ENCODE measurements at places on chromosomes 1 and 21.

DNA sequence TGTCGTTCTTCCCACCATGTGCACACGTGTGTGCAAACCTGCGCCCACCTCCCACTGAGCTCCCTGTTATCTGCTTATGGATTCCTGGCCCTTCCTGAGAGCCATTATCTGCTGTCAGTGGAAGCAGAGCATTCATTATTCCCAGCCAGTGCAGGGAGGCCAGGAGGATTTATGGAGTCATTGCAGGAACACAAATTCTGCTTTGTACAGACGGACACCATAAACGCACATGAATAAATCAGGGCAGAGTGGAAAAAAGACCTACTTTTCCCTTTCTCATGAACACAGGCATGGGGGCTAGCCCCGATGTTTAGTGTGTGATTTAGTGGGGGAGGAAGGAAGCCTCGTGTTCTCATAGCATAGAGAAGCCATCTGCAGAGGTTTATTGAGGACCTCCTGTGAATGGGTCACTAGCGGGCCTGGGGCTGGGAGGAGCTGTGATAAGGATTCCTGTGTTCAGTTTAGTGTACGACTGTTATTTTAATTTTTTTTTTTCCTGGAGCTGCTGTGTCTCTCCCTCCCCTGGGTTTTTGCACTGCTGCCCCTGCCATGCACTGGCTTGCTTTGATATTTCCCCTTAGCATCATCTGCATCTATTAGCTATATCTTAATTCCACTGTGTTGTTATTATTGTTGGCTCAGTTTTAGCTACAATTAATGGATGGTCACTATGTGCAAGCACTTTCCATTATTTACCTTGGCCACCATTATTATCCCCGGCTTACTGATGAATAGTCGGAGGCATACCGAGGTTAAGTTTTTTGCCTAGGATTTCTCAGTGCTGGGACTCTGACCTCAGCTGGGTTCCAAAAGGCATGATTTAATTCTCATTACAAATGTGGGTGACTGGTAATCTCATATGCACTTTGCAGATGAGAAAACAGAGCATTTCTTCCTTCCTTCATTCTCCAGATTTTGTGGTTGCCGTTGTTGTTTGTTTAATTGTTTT, 33.0 kb downstream of the HUNK start:
- DNase-seq, result no peak

DNA sequence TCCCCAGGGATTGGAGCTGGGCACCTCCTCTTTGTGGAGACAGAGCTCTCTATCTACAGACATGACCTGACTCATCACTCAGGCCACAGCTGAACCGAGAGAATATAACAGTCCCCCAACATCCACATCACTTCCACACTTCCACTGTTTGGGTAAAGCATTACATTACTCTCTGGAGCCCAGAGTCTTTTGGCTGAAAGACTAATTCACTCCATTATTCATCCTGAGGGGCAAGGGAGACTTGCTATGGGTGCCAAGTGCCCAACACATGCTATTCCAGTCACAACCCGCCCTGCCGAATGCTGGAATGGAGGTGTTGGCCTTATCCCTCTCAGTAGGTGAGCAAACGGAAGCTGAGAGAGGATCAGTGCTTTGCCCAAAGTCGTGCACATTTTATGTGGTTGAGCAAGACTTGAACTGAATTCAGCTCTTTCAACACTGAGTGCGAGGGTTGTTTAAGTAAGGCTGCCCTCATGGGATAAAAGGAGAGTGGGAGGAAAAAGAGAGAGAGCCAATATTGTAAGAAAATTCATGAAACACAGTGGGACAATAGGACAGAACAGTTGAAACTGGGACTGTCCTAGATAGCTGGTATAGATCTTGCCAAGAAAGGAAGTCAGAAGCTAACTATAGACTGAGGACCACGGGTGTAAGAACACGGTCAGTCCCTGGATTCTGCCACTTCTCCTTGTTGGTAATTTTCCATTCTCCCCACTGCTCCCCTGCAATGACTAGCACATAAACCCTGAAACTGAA, 13.5 kb upstream of the CHI3L1 start:
- DNase-seq, result no peak

GRCh38 chr1:72932025-72932424, 649.7 kb upstream of the NEGR1 start:
- no peak for DNase-seq

DNA sequence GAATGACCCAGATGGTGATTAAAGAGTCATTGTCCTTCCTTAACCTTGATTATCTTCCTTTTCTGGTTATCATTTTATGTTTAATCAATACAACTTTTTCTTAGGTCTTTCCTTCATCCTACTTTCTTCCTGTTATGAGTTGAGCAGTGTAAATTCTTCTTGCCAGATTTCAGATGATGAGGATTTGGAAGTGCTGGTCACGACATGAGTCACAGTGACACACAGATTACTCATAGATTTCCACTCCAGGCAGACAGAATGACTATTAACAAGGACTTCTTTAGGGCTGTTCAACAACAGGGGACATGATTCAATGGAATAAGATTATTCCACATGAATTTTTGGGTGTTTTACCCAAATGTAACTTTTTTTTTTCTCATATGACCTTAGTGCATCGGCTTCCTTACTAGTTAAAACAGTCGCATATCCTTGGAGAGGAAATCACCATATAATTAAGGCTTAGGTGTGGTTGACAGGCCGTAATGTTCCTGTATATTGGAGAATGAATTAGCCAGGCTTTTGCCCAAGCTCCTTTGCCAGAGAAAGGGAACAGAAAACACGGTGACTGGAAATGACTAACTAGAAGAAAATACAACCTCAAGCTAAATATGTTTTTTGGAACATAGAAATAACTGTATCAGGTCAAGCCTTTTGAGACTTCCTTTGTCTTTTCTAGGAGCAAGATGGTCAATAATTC, 44.2 kb downstream of the PRRX1 start:
- no peak for DNase-seq

All from activated T-cell treated with anti-CD3 and anti-CD28 coated beads for 24 hours (primary cell).